ENCODE measurements at places on chromosomes 7 and 10. TPM values are rescaled to one million over a fixed set of nuclear protein-coding genes. Genes with fewer than 3 reads are reported as not detected.

Gene FAM24B
- total RNA-seq = 3.7 TPM

Gene MINDY3
- total RNA-seq = 38.3 TPM

Gene PPP1R17
- not detected for total RNA-seq

GRCh38 chr10:21423850-21424249 lies 101.6 kb downstream of the SKIDA1 start:
- H3K27me3 ChIP-seq = no peaks in the 10 kb centered on the region
- H3K4me1 ChIP-seq = no peaks in the 10 kb centered on the region
- no peak for DNase-seq
- H3K36me3 ChIP-seq = no peaks in the 10 kb centered on the region
- no peak overlapping the region for H3K27ac ChIP-seq

DNA sequence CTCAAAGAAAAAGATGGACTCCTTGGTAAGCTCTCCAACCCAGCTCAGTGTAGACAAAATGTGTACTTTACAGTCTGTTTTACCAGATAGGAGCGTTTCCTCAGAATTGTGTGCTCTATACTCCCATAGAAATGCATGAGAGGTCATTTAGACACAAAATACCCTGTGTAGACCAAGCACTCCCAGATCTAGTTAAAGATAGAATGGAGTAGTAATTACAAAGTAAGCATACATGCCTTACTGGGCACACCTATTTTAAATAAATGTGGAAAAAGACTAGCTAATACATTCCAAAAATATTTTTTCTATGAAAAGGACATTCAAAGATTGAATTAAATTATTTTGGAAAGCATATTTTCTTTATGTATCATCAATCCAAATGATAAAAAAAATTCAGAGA lies 271.9 kb upstream of the DGKB start:
- no peak overlapping the region for H3K4me3 ChIP-seq
- no peaks in the 10 kb centered on the region for H3K4me1 ChIP-seq
- H3K36me3 ChIP-seq = no peaks in the 10 kb centered on the region
- H3K27me3 ChIP-seq = no peaks in the 10 kb centered on the region

DNA sequence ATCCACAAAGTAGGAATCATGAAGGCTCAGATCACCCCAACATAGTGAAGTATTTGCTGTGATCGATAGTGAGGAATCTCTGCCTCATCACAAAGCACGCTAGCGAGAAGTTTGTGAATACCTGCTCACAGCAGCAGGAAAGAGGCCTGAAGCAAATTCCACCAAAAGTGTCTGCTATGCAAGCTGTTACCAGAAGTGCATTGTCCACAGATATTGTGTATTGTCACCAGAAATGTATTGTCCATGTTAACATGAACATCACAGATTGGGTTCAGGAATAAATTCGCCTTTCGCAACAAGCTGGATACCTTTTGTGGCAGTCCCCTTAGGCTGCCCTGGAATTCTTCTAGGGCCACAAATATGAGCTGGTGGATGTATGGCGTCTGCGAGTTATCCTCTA lies 127.9 kb downstream of the MARCHF5 start:
- no peak for DNase-seq
- H3K27ac ChIP-seq = no peak overlapping the region
- no peaks in the 10 kb centered on the region for H3K36me3 ChIP-seq
- no peaks in the 10 kb centered on the region for H3K4me1 ChIP-seq

DNA sequence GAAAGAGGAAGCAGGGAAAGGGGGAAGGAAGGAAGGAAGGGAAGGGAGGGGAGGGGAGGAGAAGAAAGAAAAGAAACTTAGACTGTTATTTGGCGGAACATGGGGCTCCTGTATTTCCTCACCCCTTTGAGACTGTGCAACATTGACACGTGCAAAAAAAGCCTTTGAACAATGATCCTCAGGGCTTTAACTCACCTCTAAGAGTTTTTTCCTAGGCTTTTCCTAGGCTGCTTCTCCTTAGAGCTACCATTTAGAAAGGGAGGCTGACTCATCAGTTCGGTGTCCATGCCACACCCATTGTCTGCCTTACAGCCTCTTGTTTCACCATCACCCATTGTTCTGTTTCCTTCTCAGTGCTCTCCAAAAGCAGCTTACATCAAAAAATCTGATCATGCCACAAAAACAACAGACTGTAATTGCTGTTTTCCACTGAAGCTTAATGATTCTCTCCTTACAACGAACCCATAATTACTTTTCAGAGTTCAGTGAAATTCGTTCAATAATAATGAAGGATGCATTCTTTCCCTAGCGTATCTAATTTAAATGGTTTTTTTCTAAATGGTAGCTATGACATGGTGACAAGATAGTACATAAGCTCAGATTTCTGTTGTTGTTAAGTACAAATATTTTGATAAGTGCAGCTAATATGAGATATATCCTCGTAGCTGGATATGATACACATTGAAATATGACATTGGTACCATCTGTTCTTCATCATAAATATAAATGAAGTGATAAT lies 90.8 kb downstream of the PRLHR start:
- no peaks in the 10 kb centered on the region for H3K27me3 ChIP-seq
- H3K4me3 ChIP-seq = no peak overlapping the region
- H3K36me3 ChIP-seq = no peaks in the 10 kb centered on the region
- H3K27ac ChIP-seq = no peak overlapping the region

- no peak overlapping the region for H3K27ac ChIP-seq
- H3K27me3 ChIP-seq = no peaks in the 10 kb centered on the region
- DNase-seq = no peak
Observed at GRCh38 chr7:105920766-105921165, 42.3 kb upstream of the CDHR3 start.

GRCh38 chr7:4083513-4083912 lies 598.6 kb upstream of the FOXK1 start:
- DNase-seq = no peak
- no peak overlapping the region for H3K4me3 ChIP-seq
- H3K4me1 ChIP-seq = no peaks in the 10 kb centered on the region
- no peaks in the 10 kb centered on the region for H3K27me3 ChIP-seq
- H3K27ac ChIP-seq = no peak overlapping the region
- no peaks in the 10 kb centered on the region for H3K36me3 ChIP-seq
